ENCODE measurements at places on chromosomes 5 and 9. TPM values are rescaled to one million over a fixed set of nuclear protein-coding genes. Genes with fewer than 3 reads are reported as not detected.

- DNase-seq, result no peak
Measured at GRCh38 chr5:4758996-4759395, 381.1 kb upstream of the ADAMTS16 start.

GRCh38 chr5:5321137-5321536 lies 101.3 kb upstream of the ICE1 start:
- no peak for DNase-seq

DNA sequence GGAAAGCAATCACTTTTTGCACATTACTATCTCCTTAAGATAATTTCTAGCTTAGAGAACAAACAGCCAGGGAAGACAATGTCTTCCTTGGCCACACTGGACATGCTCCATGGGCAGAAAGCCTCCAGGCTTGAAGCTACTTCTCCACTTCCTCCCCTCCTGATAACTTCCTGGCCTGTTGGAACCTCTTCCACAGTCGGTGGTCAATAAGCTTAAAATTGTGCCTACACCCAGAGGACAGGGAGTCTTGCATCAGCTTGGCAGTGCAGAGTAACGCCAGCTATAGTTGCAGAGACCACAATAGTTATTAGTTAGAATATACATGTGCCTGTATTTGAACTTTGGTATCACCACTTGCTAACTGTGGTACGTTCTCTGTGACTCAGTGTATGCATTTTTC lies 58.1 kb upstream of the ABCA1 start:
- no peak for DNase-seq

DNA sequence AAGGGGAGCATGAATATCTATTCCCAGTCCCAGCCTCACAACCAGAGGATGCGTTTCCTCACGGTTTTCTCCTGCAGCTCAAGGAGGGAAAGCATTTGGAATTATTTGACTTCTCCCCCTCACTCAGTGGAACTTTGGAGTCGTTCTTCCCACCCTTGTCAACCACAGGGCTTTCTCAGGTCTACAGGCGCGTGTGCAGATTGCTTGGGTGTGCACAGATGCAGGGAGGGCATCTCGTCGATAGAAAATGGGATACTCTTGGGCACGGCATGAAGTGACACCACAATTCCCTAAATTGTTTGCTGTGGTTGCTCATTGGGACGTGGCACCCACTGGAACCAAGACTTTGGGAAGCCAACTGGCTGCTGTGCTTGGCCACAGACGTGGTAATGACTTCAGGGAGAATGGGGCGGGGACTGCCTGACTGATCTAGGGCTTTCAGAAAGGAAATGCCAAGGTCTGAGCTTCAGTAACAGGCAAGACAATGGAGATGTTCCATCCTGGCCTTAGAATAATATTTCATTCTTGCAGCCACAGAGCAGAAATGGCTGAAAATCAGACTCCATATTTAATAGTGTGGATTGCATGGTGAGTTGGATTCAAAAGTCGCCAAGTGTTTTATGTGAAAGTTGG lies 12.2 kb upstream of the OBP2B start:
- no peak for DNase-seq

DNA sequence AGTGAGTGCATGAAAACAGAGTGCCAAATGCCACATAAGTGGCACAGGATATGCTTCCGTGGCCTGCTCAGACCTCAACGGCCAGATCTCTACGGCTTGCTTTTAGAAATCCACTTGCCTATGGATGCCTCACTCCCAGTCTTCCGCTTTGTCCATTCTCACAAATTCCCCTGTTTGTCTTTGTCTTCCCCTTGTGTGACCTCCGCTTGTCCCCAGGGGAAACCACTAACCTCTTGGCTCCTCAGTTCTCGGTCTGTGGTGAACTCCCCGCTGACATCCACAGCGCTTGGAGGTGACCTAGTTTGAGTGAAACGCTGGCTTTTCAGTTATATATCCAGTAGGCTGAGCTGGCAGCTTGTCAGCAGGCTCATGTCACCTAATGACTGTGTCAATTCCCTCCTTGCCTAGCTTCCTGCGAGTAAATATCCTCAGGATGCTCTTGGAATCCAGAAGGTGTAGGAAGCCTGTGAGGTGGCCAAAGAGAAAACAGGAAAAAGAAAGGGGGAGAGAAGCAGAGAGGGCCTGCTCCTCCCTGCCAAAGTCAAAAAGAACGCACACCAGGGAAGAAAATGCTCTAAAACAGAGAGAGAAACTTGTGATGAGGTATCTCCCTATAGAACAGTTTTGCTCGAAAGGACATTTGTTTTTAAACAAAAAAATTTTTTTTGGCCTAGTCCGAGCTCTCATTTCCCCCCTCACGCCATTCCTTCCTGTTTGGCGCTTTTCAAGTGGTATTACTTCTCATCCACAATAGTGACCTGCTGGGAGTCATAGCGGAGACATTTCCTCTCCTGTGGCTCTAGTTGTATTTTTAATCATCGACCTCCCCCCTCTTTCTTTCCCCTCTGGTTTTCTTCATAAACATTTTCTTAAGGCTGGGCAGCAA lies 101.6 kb upstream of the SPRY4 start:
- DNase-seq, result peak; percentile 76

- no peak for DNase-seq
Measured at GRCh38 chr9:70683841-70684240, 269.4 kb upstream of the KLF9 start.

- no peak for DNase-seq
Measured at GRCh38 chr9:96482476-96482875, 32.5 kb downstream of the HABP4 start.

GRCh38 chr9:135968601-135969000 lies 7.4 kb upstream of the UBAC1 start:
- no peak for DNase-seq

The NTRK2 gene
- total RNA-seq, result 0.24 TPM

The JADE2 gene
- total RNA-seq, result 70.8 TPM

- no peak for DNase-seq
Measured at GRCh38 chr5:16446993-16447392, 18.6 kb downstream of the ZNF622 start.

The DMRT3 gene
- not detected for total RNA-seq

The POU5F2 gene
- 3.3 TPM for total RNA-seq

DNA sequence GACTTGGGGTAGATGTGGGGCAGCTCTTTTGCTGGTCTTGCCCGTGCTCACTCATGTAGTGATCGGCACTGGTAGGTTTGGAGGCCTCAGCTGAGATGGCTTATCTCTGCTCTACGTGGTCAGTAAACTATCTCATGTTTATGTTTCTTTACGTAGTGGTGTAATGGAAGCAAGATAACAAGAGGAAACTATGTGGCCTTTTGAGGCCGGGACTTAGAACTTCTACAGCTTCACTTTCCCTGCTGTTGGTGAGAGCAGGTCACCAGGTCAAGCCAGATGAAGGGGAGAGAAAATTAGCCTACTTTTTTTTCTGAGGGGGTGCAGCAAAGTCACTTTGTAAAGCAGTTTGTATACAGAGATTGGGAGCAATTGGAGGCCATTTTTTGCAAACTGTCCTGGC lies 8.5 kb downstream of the FOCAD start:
- no peak for DNase-seq

The ADAMTS2 gene
- total RNA-seq, result not detected

GRCh38 chr5:151697452-151697851 lies 10.7 kb upstream of the SPARC start:
- DNase-seq, result no peak

DNA sequence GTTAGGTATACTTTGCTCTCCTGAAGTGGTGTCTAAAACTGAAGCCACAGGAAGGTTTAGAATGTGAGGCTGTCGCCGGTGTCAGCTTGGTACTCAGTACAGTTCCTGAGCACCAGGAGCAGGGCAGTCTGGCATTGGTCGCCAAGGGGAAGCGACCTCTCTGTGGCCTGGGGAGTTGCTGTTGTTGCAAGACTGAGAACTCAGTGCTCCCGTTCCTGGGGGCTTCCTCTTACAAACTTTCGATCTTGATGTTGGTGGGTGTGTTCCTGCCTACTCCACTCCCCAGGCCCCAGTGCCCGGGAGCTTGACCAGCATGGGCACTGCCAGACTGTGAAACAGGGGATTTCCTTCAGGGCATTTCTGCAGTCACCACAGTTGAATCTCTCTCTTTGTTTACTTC lies 52.4 kb upstream of the PPARGC1B start:
- DNase-seq, result no peak

Data from natural killer cell treated with Interleukin-12 subunit alpha and Interleukin-12 subunit beta and Interleukin-15 and Interleukin-18, amount 100 ng/mL, for 72 hours (primary cell).